ENCODE measurements at places on chromosomes 11 and 22. TPM values are rescaled to one million over a fixed set of nuclear protein-coding genes. Genes with fewer than 3 reads are reported as not detected.

DNA sequence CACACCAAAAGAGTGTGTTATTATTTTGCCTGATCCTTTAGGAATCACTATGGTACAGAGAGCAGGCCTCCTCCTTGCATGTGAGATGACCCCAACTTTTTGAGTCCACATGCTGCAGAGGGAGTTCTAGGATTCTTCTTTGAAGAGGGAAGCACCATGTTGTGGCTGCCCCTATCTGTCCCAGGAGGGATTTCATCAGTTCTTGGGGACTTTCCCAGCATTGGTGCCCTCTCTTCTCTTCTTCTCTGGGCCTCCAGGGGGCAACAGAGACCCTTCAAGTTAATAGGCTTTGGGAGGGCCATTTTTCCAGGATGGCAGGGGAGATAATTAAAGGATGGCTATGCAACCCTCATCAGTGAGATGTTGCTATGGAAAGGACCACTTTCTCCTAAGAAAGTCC lies 3.6 kb downstream of the MMP1 start:
- DNase-seq: no peak

DNA sequence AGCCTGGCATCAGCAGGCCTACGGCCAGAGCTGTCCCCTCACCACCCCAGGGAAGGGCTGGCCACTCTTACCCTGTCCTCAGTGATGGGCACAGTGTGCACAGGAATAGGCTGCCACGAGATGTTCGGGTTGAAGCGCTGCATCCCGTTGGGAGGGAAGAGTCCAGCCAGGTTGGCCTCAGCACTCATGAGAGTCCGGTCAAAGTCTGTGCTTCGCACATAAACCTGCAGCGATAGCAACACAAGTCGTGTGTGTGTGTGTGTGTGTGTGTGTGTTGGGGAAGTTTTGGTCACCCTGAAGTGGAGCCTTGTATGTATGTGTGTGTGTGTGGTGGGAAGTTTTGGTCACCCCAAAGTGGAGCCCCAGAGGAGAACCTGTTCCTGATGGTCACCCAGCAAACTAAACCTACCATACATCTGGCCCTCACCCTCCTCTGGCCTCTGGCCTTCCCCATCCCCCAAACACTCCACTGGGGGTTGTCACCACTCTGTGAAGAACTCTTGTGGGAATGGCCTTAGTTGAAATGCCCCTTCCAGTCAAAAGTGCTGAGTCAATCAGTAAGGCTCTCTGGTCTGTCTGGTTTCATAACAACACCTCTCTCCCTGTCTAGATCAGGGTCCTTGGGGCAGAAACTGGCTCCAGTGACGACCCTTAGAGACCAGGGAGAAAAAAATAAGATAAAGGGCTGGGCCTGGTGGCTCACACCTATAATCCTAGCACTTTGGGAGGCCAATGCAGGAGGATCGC lies 2.8 kb downstream of the ACP2 start:
- DNase-seq: no peak

- no peak for DNase-seq
Measured at GRCh38 chr22:19555651-19556050, 31.4 kb upstream of the CLDN5 start.

- DNase-seq: no peak
Measured at GRCh38 chr11:86675017-86675416, 2.6 kb upstream of the ME3 start.

DNA sequence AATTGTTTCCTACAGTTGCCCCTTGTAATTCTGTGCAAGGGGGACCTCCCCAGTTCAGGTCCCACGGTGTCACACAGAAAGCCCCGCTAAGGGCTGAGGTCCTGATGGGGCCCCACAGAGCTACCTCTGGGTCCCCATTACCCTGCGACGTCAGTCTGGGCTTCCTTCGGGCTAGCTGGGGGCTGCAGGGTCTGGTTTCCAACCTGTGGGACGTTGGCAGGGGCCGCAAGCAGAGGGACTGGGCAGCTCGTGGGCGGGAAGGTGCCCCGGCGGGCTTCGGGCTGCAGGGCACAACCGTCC lies 698 bp downstream of the SLC37A4 start:
- no peak for DNase-seq

- DNase-seq: peak; percentile 90
Measured at GRCh38 chr22:37484480-37485394, 1.4 kb downstream of the MFNG start.

DNA sequence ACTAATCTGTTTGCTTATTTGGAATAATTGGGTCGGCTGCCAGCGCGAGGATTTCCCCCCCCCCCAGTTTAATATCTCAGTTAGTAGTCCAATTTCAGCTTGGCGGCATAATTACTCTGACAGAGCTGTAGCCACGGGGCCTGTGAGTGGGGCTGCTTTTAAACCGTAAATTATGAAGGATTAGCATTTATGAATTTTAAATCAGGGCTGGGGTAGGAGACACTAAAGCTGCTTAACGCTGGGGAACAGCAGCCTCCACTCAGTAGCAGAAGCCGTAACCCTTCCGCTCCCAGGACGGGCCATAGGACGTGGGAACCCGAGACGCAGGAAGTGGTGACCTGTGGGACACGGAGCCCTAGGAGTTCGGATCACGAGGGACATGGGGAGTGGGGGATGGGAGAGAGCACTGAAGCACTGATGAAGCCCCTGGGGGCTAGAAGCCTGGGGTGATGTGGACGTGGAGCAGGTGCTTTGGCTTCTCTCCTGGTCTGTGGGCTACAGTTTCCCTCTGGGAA lies 66.2 kb upstream of the LMO1 start:
- DNase-seq: no peak

DNA sequence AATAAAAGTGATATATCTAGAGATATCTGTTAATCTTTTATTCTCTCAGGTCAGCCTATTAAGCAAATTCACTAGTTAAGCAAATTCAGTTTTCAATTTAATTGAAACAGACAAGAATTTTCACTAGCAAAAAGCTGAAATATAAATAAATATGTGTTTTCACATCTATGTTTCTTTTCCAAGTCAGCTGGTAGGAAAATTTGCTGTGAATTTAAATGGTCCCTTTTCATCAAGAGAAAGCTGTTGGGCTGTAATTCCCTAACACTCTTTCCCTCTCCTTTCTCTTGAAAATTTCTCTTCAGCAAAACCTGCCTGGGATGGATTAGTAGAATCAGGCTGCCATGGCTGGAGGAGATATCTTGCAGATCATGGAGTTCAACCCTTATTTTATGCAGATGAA lies 46.9 kb upstream of the BARX2 start:
- no peak for DNase-seq

DNA sequence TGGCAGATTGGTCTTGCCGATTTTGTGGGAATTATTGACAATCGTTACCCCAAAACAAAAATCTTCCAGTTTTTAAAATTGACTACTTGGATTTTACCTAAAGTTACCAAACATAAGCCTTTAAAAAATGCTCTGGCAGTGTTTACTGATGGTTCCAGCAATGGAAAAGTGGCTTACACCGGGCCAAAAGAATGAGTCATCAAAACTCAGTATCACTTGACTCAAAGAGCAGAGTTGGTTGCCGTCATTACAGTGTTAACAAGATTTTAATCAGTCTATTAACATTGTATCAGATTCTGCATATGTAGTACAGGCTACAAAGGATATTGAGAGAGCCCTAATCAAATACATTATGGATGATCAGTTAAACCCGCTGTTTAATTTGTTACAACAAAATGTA lies 37.2 kb downstream of the IGLL1 start:
- DNase-seq: no peak

DNA sequence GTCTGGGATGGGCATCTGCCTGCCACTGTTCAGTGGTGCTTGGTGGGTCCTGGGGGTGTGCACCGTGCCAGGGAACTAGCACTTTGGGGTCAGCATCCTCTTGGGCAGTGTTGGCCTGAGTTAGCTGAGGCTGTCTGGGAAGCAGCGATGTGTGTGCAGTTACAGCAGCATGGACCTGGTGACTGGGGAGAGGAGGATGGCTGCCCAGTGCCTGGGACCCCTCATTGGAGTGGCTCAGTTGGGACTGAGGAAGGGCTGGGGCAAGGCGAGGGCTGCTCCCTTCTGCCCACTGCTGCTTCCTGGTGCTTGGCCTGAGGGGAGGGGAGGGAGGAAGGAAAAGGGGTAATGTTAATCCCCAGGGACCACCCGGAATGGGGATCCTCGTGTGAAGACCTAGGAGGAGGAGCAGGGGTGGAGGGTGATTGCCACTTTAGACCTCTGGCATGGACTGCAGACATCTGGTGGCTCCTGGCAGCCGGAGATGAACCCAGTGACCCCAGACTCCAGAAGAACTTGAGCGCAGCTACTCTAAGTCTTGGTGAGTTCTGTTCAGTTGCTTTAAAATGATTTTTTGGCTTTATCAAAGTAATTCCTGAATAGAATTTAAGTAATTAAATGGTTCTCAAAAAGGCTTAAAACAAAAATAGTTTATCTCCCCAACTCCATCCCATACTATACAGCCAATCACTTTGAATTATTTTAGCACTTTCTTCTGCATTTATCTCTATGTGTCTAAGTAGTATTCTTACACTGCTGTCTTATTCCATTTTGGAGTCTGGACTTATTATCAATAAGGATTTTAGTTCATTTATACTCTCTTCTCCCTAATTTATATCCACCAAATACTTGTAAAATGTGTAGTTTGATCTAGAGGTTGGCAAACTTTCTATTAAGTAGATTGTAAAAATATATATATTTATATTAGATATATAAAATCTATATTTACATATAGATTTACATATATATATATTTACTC lies 15.4 kb upstream of the TMEM191C start:
- peak; percentile 2 for DNase-seq

The MS4A12 gene
- not detected for total RNA-seq

The PGA5 gene
- total RNA-seq: not detected

The MICAL2 gene
- total RNA-seq: 47.3 TPM
